ENCODE measurements at places on chromosomes 11 and 22.
A peak's percentile ranks its signal among the peaks of the same experiment; 100 is the strongest.

DNA sequence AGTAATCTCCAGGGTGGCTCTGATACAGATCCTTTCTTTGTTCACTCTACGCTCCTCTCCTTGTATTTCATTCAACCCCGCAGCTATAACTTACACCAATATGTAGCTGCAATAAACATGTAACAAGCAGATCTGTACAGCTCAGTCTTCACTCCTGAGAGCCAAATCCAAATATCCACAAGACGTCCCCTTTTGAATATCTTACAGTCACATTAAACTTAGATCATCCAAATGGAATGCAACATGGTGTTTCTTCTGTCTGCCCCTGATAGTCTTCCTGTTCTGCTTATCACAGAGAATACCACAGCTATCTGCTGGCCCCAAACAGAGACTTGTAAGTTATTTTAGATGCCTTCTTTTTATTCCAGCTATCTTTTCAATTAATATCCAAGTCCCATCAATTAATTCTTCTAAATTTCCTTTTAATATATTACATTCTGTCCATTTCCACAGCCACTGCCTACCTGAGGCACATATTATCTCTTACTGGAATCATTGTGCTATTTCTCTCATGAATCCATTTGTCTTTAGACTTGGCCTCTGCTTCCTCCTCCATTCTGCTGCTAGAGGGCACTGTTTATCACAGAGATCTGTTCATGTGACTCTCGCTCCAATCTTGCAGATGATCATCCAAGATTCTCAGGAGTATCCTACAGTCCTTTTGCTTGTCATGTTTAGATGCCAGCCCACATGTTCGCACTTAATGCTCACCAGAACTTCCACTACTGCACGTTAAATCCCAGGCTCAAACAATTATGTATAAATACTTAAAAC lies 908.6 kb downstream of the NTM start:
- peak; percentile 7 for DNase-seq

- no peak for DNase-seq
Observed at GRCh38 chr22:38313384-38313955, 3.8 kb downstream of the CSNK1E start.

DNA sequence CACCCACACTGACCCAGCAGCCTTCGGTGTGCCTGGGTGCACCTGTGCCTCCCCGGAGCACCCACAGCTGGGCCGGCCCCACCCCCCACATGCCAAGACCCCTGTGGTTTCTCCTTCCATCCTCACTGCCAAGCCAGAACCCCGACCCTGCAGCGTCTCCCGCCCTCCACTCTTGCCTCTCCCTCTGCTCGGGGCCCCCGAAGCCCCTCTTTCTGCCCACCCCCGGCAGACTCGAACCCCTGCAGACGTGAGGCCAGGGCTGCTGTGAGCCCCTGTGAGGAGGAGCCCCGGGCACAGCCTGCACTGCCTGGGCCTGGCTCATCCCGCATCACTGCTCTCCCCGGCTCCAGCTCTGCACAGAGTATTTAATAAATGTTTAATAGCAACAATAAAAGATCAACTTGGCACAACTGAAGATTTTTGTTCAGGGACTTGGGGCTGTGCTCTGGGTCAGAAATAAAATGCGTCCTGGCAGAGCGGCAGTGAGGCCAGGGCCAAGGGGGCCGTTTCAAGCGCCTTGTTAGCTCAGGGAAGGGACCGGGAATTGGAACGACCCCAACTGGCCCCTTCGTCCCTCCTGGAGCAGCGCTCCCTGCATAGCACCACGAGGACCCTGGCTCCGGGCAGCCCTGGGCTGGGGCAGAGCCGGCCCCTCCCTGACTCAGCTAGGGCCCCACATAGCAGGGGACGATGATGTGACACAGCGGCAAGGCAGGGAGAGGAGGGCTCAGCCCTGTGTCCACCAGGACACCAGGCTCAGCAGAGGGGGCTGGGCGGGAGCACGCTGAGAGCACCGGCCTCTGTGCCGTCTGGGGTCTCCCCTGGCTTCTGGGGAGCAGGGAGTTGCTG lies 520.8 kb downstream of the BRD1 start:
- no peak for DNase-seq

DNA sequence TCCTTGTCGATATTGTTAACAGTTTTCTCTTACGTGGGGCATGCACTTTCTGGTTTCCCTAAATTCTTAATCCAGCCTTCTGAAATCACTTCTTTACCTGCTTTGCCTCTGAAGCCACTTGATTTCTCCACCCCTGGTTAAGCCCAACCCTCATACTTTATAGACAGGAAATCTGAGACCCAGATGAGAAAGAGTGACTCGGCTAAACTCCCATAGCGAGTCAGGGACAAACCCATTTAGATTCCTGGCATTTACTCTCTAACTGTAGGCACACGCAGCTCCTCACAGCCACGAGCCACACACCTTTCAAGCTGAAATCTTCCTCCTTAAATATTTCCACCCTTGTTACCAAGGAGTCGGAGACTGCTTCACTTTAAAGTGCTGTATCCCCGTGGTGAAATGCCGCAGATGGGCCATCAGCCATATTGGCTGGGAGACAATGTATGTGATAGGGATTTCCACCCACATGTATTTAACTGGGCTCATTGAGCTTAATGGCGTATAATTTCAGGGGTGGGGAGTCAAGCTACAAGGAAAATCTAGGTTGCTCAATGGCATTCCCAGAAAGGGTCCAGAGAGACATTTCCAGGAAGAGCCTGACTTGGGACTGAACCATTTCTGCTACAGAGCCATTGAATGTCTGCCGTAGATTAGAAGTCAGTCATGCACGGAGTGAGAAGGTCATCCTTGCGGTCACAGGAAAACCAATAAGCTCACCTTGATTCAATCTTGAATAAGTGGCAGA lies 49.9 kb upstream of the GRK3 start:
- DNase-seq = peak; percentile 28

DNA sequence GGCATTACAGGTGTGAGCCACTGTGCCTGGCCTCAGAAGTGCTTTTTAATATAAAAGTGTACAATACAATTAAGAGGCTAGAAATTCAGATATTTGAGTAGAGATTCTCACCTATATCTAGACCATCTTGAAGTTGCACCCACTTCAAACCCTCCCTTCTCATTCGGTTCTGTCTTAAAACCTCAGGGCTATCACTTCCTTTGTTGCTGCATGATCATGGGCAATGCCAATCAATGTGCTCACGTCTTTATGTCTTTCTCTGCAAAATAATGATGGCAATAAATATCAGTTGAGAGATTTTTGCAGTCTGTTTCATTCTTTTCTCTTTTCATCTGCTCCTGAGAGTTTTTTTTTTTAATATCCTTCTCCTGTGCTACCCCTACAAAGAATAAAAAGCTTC lies 9.3 kb upstream of the NUP160 start:
- DNase-seq = no peak

GRCh38 chr22:25318081-25318823 lies 98.8 kb downstream of the CRYBB2 start:
- DNase-seq = no peak

DNA sequence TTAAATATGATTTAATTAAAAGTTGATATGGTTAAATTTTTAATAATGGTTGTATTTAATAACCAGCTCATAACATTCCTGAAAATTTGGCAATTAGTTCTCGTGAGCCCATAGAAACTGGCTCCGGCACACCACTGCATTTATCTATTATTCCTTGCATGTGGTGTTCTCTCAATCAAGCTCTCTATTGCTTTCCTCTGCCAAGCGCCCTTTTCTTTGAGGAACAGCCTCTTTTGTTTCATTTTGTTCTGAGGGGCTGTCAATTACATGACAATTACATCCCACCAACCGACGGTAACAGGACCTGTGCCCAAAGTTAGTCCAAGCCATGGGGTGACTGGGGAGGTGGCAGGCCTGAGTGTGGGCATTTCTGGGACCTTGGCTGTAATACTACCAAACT lies 8.1 kb downstream of the C11orf91 start:
- DNase-seq = no peak

DNA sequence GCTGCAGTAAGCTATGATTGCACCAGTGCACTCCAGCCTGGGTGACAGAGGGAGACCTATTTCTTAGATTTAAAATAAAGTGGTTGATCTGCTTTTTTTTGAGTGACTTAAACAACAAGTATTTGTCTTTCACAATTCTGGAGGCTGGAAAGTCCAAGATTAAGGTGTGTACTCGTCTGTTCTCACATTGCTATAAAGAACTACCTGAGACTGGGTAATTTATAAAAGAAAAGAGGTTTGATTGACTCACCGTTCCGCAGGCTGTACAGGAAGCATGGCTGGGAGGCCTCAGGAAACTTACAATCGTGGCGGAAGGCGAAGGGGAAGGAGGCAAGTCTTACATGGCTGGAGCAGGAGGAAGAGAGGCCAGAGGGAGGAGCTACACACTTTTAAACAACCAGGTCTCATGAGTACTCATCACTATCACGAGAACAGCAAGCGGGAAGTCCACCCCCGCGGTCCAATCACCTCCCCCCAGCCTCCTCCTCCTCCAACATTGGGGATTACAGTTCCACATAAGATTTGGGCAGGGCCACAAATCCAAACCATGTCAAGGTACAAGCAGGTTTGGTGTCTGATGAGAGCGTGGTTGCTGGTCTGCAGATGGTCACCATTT lies 19.7 kb upstream of the OSBPL5 start:
- DNase-seq = no peak

DNA sequence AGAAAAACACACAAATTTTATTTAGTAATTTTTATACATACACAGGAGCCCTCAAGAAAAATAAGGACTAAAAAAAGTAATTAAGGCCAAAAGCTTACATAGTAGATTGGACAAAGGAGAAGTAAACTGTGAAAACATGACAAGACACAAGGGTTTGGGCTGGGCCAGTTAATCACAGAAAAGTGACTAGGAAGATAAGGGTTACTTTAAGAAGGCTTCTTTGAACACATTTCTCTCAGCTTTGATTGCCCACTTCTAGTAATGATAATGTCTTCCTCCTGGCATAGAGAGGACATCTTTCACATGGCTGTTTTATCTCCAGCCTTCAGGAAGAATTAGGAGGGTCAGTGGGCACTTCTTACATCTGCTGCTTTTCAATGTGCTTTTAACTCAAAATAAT lies 3.4 kb downstream of the RNF141 start:
- DNase-seq = no peak

- no peak for DNase-seq
Observed at GRCh38 chr11:102012946-102013345, 34.3 kb upstream of the CFAP300 start.

DNA sequence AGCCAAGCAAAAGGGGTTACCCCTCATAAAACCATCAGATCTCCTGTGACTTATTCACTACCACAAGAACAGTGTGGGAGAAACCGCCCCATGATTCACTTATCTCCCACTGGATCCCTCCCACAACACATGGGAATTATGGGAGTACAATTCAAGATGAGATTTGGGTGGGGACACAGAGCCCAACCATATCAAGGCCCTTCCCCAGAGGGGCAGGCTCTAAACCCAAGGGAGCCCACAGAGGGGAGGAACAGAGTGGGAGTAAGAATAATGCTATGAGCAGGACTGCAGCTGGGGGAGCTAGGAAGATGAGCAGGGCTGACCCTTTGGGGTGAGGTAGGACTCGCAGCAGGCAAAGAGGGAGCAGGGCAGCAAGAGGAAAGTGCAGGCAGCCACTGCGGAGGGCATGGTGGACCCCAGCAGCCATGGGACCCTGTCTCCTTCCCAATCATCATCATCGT lies 59.3 kb downstream of the CD82 start:
- DNase-seq = no peak

- DNase-seq = no peak
Observed at GRCh38 chr11:119052163-119052814, 4.7 kb downstream of the HYOU1 start.

DNA sequence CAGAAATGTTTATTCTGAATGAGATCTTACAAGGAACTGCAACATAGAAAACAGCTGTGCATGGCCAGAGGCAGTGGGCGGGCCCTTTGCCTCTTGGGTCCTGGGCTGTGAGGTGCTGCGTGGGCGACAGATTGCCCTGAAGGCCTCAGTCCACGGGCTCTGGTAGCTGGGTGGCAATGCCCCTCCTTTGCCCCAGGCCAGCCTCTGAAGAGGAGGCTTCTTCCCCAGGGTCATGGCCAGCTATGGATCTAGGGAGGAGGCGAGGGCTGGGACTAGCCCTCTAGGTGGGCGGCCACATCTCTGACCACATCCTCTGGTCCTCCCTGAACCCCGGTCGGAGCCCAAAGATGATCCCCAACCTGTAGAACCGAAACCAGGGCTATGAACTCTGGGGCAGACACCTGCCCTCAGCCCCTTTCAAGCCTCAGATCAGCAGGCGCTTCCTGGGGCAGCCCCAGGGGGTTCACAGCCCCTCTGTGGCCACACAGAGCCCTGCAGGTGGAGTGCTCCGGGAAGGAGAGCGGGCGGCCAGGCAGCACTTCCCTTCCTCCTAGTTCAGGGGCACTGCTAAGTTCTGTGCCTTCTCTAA lies 6.6 kb upstream of the CDC42BPG start:
- no peak for DNase-seq

GRCh38 chr11:119992171-119993051 lies 145.5 kb downstream of the TRIM29 start:
- no peak for DNase-seq

DNA sequence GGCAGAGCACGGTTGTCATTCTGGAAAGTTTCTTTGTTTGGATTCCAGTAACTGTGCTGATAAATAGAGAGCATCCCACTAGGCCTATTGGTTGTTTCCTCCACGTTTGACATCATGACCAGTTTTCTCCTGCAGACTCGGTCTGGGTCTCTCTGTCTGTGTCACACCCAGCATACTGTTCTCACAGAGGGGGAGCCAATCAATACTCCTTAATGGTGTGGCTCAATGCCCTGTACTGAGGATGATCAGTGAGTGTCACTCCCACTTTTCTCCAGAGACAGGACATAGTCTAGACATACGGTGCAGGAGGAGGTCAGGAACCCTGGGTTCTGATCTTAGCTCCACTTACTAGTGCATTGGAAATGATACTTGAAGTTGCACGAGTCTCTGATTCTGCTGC lies 88.2 kb upstream of the BLID start:
- no peak for DNase-seq

Data from LoVo (cell line).